Osteoblast (primary cell): ENCODE measurements at places on chromosomes 12 and 14. TPM values are rescaled to one million over a fixed set of nuclear protein-coding genes. Genes with fewer than 3 reads are reported as not detected.

DNA sequence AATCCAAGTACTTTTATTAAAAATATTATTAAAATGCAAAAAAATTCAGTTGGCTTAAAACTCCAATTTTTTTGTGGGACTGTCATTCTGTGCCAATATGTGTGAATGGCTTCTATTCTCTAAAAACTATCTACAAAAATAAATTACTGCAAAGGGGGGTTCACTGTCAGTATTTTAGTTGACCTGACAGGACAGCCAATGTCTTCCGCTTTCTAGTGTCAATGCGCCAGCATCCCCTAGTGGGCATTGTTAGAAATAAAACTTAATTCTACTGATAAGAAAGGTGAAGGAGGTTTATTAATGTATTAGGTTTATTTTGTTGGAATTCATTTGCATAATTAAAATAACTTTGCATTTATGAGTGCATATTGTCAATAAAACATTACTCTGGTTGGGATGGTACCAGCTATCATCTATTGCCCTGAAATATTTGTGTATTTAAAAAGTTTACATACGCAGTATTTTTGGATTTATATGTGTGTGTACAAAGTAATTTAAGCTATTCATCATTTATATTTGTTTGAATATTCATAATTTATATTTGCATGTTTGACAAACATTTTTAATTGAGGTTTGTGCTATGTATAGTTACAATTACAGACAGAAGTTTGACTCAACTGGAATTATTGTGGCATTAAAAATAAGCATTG lies 527.2 kb downstream of the FLRT2 start:
- no peak for DNase-seq

DNA sequence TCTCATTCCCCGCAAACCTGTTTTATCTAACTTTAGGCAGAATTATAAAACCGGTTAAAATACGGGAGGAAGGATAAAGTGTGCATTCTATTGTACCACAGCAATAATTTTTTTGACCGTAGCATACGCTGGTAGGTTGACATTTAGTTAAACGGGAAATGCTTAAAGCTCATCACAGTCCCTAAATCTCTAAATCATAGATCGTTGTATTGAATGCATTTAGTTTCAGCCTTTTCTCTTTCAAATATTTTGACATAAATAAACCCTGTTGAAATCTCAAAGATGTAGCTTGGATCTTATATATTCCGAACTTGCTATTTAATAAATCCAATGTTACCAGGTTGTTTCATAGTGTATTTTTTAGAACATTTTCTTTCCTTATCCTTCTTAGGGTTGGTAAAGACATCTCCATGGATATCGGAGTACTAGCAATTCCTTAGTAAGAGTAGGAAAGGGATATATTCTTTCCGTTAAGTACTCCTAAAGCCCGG lies 798 bp downstream of the CLEC2B start:
- no peak for DNase-seq

The SOCS2 gene
- 32.6 and 40.7 TPM in 2 replicates for total RNA-seq

DNA sequence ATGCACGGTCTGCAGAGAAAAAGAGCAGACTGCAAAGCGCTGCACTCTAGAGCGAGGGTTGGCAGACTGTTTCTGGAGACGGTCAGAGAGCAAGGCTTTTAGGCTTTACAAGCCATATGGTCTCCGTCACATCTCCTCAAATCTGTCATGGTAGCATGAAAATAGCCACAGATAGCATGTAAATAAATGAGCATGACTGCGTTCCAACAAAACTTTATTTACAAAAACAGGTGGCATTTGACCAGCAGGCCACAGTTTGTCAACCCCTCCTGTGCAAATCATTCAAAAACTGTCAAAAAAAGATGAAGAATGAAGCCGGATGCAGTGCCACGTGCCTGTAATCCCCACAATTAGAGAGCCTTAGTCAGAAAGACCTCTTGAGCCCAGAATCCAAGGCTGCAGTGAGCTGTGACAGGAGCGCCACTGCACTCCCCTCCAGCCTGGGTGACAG lies 18.9 kb downstream of the SYNE3 start:
- DNase-seq: no peak

The NOS1 gene
- not detected in 2 replicates for total RNA-seq

DNA sequence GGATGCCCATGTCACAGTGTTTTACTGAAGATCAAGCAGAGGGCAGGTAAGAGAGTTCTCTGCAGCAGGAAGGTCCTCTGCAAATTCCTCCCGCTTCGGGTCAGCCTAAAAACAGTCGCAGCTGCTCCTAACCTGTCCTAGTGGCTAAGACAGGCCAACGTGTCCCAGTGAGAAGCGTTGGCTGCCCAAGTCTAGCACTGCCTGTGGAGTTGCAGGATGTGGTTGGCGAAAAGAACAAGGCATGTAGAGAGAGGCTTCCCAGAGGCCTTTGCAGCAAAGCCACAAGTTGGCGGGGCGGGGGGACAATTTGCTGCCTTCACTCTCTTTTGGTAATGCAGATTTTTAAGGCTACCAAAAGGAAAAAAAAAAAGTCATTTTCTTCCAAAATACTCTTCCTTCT lies 340.1 kb downstream of the BCL11B start:
- DNase-seq: no peak
